T follicular helper cell (primary cell): ENCODE measurements at places on chromosomes 4 and X.

DNA sequence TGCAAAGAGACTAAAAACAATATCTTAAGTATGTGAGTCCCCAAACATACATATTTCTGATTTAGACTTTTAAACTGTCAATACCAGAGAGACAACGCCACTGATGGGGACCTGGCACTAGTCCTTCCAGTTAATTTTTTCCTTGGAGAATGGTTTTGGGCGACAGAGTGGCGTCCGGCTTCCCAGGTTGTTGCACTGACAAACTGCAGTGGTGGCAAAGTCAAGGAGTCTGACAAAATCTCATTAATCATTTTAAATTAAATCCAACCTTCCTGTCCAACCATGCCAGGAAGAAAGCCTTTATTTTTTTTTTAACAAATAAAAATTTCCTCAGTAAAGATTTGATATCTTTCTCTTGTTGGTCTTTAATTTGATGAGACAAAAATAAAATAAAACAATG is 52.8 kb downstream of the FBXO8 start:
- DNase-seq, result no peak

GRCh38 chrX:154526901-154527675 is 11.1 kb upstream of the FAM3A start:
- DNase-seq, result peak; percentile 39

DNA sequence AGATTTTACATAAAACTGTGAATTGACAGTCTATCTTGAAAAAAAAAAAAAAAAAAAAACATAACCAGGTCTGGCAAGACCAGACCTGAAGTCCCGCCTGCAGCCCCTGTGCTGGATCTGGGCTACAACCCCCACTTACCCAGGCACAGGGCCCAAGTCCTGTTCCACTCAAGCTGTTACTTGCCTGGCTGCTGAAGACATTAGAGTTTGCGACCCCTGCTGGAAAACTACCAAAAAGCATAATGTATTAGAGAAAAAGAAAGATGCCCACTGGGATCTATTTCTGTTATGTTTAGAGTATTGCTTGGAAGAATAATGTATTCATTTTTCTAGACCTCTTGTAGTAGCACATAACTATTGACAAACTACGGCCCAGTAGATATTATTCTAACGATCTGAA is 4.7 kb downstream of the HS3ST1 start:
- no peak for DNase-seq

- DNase-seq, result no peak
Measured at GRCh38 chr4:122830426-122831095, 3.9 kb downstream of the FGF2 start.

DNA sequence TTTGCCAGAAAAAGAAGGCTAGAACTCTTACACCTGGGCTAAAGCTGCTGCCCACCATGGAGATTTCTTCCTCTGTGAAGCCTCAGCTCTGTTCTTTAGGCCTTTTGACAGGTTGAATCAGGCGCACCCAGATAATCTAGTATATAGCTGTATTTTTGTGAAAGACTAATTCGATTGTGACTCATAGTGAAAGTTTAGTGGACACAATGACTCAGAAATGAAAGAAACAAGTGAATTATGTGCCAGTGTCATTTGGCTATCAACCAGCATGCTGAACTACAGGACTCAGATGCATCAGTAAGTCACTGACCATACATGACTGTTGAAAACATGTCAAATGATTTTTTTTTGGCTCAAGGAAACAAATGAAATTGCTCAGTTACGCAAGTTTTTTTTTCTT is 425.4 kb downstream of the SLITRK2 start:
- DNase-seq, result no peak

GRCh38 chr4:40033613-40034012 is 23.0 kb upstream of the N4BP2 start:
- DNase-seq, result no peak

- no peak for DNase-seq
Measured at GRCh38 chrX:139454743-139455142, 75.8 kb upstream of the F9 start.

DNA sequence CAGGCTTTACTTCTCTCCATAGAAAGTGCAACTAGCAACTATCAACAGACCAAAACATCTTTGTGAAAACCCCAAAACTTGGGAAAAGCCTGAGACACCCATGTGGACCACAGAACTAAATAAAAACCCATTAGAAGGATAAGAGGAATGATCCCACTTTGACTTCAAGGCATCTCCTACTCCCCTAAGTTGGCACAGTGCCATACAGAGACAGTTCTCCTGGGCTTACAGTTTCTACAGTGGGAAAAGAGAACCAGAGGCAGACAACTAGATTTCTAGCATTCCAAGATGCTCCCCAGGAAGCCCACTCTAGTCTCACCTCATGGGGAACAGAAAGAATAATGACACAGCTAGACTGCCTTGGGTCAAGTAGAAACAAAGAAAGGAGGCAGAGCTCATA is 20.4 kb downstream of the TMLHE start:
- no peak for DNase-seq

DNA sequence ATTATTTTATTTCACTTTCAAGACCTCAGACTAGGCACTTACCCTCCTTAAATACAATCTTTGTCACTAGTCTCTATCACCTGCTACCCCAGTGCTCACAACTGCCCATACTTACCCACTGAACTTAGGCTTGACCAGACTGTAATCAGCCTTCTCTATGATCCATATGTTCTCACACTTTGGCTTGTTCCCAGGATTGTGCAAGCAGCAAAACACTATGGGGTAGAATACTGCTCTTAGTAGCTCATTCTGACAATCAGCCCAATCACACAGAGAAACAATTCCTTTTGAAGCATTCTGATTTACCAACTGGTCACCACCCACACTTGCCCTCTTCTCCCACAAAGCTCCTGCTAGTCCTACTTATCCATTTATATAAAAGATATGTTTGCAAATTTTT is 878.3 kb downstream of the FSTL5 start:
- no peak for DNase-seq

DNA sequence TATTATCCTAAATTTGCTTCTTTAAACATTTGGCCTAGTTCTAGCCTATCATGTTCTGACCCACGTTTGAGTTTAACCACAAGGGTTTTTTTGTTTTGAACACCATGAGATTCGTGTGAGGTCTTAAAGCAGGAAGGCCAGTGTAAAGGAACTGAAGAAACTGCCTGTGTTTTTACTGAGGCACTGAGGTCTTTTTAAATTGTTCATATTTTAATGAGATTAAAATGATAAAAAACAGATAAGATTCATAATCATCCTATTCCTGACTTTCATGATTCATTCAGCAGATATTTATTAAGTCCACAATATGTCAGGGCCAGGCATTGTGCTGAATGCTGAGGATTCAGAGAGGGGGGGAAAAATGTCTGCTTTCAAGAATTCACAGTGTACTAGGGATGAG is 3.2 kb downstream of the RPS6KA3 start:
- DNase-seq, result no peak

- DNase-seq, result no peak
Measured at GRCh38 chrX:103061486-103061885, 2.5 kb downstream of the BEX1 start.

DNA sequence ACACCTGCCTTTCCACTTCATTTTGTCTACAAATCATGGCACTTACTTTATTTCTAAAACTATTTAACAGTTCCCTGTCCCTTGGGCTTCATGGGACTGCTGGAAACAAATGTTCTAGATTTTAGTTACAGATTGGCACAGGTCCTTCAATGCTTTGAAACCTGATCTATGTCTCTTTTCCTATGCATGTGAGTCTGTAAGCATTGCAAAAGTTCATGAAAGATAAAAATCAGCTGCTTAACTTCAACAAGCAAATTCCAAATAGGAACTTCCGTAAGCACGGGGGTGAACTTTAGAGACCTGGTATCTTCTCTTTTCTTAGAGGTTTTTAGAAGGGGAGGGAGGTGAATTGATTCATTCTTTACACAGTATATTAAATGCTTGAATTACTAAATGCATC is 9.5 kb downstream of the LGI2 start:
- DNase-seq, result no peak

DNA sequence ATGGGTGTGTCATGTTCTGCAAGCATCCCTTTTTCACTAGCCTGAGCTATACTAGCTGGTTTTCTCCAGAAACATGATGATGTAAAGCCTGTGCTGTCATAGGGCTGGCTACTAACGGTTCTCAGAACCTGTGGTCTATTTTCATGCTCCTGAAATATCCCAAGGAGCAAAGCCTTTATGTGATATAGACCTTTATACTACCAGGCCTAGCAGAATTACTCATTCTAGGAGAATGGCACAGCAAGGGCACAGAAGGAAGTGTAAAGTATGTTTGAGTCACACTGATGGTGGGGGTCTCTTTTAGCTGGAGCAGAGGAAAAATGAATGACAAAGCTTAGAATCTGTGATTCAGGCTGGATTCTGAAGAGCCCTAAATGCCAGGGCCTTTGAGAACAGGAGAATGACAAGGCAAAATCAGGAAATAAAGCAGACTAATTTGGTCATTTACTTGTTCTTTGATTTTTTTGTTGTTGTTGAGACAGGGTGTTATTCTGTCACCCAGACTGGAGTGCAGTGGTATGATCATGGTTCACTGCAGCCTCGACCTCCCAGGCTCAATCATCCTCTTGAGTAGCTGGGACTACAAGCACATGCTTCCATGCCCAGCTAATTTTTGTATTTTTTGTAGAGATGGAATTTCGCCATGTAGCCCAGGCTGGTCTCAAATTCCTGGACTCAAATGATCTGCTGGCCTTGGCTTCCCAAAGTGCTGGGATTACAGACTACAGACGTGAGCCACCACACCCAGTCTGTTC is 11.8 kb downstream of the TCEAL1 start:
- DNase-seq, result no peak

GRCh38 chrX:81195712-81196111 is 6.0 kb downstream of the HMGN5 start:
- DNase-seq, result peak; percentile 38

DNA sequence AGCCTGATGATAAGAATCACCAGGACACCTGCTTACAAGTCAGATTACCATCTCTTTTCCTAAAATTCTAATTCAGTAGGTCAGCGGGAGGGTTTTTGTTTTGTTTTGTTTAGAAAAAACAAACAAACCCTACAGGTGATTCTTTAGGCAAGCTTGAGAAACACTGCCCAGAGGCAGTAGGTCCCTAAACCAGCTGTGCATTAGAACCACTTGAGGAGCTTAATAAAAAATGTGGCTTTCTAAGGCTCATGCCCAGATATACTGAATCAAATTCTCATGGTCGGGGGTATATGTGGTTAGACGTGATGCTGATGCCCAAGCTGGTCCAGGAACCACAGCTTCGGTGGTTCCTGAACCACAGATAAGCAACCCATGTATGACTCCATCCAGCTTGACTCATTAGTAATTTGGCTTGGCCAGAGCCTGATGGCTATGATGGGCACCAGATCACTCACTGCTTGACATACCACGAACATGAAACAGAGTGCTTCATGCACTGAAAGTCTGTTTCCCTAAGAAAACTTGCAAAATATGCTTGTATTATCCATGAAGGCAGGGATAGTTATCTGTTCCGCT is 338.1 kb upstream of the F9 start:
- DNase-seq, result no peak

- DNase-seq, result no peak
Measured at GRCh38 chr4:57080781-57081650, 29.2 kb downstream of the IGFBP7 start.

- no peak for DNase-seq
Measured at GRCh38 chr4:160247091-160247656, 1144.3 kb downstream of the RAPGEF2 start.

GRCh38 chr4:157803845-157804521 is 368.8 kb downstream of the GASK1B start:
- DNase-seq, result no peak

- no peak for DNase-seq
Measured at GRCh38 chrX:30748342-30748960, 95.2 kb downstream of the GK start.

DNA sequence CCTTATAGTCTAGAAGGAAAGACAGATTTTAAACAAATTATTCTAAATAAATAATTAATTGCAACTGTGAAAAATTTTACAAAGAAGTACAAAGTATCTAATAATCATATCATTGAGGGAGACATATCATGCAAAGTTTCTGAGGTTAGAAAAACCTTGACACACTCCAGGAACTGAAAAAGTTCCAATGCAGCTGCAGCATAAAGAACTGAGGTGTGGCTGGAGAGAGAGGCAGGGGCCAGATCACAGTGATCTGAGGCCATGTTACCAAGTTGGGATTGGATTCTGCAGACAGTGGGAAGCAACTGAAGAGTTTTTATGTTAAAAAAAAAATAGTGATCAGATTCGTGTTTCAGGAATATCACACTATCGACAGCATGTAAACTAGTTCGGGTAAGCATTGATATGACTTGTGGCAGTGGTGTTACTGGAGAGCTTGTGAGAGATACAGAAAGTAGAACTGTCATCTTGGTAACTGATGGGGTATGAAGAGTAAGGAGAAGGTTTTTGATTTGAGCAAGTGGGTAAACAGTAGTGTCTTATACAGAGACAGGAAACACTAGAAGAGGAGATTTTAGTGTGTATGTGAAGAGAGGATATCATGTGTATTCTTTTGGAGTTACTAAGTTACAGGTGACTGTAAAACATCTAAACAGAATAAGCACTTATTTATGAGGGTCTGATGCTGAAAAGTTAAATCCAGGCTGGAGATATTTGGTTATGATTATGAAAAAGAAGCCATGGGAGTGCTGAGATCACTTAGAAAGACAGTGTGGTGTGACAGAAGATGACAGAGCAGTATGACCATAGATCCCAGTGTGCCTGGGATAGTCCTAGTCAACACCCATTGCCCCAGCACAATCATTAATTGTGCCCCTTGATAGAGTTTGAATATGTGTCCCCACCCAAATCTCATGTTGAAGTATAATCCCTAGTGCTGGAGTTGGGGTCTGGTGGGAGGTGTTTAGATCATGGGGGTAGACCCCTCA is 15.6 kb upstream of the SPRY1 start:
- DNase-seq, result no peak

DNA sequence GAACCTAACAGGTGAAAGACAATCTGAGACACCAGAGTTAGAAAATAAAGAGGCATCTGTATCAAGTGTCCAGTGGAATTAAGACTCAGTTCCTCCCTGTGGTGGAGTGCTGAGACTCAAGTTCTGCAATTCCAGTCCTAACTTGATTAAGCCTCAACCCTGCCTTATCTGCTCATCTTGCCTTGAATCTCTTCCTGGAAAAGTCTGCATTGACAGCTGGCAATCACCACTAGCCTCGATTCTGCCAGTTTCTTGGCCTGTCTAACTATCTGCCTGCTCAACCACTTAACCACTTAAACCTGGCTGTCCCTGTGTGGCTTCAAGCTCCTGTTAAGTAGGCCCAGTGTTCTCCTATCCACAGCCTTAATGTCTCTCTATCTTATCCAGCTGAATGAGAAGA is 22.4 kb upstream of the NEIL3 start:
- DNase-seq, result no peak

DNA sequence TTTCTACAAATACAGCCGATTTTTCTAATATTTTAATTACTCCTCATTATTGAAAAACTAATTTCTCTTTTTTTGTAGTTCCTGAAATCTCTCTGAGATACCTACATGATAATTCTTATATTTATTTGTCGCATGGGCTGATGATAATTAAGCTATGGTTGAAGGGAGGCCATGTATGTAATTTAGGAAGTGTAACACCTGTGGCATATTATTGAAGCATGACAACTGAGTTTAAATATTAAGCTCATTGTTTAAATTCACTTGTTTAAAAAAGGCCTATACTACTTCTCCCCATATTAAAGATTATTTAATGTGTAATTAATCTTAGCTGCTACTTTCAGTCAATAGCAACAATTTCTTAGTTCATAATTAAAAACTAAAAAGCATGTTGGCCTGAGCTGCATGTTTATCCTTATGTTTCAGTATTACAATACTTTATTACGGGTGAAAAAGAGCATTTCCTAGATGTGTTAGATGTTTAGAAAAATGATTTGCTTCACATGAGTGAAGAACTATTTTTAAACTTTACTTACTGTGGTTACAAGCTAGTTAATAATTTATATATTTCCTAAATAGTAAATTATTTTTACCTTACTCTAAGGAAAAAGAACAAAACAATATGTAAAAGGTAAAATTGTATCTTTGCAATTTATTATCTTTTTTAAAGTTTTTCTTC is 122.4 kb downstream of the RAP1GDS1 start:
- DNase-seq, result no peak
